Prostate gland (tissue), 2 donors: ENCODE measurements at places on chromosomes 6 and 20.

GRCh38 chr20:4667371-4667773 is 54.3 kb upstream of the PRND start:
- DNase-seq = no peak

- DNase-seq = no peak
Measured at GRCh38 chr6:133724726-133725125, 164.2 kb upstream of the TCF21 start.

GRCh38 chr20:37301558-37301957 is 12.1 kb downstream of the MANBAL start:
- no peak for DNase-seq

- no peak for DNase-seq
Measured at GRCh38 chr20:19644085-19644484, 114.0 kb upstream of the RIN2 start.

DNA sequence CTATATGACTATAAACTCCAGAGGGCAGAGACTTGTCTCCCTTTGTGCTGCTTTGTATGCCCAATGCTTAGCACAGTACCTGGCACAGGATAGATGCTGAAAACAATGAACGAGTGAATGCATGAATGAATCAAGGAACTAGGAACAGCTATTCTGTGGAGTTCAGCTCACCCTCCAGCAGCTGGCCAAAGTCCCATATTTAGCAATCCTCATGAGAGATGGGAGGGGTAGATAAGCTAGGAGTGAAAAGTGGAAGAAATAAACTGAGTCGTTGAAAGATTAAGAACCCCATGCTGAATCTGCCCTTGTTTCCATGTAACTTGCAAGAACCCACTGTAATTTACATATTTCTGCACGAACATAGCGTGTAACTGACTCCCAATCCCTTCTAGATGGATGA is 106.5 kb downstream of the MAFB start:
- no peak for DNase-seq
